ENCODE measurements at places on chromosomes 7 and 10.

GRCh38 chr10:20237586-20237985, 421.4 kb downstream of the PLXDC2 start:
- DNase-seq, result no peak

DNA sequence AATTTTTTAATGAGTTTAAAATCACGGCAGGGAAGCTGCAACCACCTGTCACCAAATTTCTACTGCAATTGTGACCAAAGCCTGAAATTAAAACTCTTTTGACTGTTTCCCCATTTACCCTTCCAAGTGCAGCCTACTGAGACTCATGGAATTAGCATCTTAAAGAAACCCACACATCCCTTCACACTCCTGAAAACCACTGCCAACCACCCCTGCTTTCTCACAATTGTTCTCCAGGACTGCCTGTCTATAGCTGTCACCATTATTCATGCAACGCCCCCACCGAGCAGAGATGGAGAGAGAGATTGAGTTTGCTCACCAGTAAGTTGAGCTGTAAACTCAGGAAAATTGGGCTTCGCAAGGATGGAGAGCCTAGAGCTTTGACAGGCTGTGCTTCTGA, 383.8 kb upstream of the SORCS1 start:
- no peak for DNase-seq

DNA sequence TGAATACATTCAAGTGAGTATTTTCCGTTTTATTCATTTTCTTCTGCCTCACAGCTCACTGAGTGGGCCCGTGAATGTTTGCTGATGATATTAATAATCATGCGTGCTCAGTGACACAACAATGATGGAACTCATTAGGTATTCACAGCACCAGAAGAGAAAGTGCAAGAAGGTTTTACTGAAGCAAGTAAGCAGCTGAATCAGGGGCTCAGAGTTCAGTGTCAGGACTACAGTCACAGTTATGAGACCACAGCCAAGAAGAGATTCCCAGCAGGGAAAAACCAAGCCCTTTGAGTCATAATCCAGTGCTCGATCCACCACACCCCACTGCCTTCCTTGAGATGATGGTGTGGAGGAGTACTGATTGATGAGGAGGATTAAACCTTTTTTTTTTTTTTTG, 247.4 kb downstream of the KIAA1217 start:
- no peak for DNase-seq

- DNase-seq, result no peak
These were observed 190.1 kb upstream of the AKR1E2 start for GRCh38 chr10:4635883-4636282.

GRCh38 chr10:31760674-31761081, 168.0 kb downstream of the ARHGAP12 start:
- no peak for DNase-seq

DNA sequence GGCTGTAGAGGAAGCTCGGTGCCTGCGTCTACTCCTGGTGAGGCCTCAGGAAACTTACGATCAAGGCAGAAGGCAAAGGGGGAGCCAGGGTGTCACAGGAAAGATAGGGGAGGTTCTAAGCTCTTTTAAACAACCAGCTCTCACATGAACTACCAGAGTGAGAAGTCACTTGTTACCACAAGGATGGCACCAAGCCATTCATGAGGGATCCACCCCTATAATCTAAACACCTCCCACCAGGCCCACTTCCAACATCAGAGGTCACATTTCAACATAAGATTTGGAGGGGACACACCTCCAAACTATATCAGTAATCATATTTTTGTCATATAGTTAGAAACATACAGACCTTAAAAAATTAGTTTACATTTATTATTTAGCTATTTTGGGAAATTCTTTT, 9.4 kb downstream of the NOC3L start:
- no peak for DNase-seq

GRCh38 chr7:73560109-73560835, 2.8 kb upstream of the BCL7B start:
- no peak for DNase-seq

- no peak for DNase-seq
These were observed 21.6 kb downstream of the GPR26 start for GRCh38 chr10:123687758-123688157.

DNA sequence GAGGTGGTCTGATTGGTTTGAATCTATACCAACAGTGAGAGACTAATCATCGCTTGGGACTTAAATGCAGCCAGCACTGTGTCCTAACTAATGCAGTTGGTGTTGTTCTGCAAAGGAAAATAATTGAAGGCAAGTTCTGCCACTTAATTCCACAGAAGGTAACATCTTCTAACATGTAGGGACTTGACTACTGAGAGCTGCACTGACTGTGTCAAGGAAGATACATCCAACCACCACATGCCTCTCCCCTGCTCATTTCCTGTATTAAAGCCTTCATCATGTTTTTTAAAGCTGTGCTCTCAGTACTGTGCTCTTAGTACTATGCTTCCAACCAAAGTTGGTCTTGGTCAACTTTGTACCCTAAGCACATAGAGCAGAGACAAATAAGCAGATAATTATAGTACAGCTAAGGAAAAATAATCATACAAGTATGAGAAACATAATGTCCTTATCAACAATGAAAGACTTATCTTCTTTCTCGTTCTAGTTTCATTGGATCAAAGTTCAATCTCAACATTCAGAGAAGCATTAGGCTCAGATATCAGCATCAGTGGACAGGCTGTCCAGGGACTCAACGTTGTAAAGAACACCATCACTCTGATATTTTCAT, 2.8 kb upstream of the CYP3A4 start:
- DNase-seq, result no peak

DNA sequence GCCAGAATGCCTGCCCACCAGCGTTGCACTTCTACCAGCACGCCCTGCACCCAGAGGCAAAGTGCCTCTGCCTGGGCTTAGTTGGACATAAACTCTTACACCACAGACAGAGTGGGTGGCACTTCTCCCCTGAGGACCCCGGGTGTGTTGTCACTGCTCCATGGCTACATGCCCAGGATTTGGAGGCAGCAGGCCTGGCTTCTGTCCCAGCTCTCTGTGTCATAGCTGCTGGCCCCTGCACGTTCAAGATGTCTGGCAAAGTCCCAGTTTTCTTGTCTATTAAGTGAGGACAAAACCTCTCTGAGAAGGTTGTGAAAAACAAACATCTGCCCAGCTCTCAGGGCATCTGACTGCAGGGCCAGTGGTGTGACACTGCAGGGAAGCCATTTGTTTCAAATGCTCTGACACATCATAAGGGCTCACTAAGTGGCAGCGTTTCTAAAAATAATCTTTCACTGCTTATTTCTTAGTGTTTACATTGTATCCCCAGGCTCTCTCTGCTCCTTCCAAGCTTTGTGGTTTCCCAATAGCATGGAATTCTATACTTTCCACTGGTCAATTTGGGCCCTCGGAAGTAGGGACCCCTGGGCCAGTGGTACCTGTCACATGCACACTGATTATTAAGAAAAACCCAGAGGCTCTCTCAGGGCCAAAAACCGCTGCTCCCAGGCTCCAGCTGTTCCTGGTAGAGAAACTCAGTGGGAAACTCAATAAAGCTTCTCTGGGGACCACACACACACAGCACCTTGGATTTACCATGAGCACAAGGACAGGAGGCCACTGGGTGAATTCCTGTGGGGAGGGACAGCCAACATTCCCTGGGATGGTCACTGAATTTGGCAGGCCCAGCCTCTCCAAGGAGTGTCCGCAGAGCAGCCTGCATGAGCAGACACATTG, 86.2 kb upstream of the ANLN start:
- DNase-seq, result no peak

- DNase-seq, result no peak
These were observed 42.3 kb downstream of the OAT start for GRCh38 chr10:124376411-124376810.

DNA sequence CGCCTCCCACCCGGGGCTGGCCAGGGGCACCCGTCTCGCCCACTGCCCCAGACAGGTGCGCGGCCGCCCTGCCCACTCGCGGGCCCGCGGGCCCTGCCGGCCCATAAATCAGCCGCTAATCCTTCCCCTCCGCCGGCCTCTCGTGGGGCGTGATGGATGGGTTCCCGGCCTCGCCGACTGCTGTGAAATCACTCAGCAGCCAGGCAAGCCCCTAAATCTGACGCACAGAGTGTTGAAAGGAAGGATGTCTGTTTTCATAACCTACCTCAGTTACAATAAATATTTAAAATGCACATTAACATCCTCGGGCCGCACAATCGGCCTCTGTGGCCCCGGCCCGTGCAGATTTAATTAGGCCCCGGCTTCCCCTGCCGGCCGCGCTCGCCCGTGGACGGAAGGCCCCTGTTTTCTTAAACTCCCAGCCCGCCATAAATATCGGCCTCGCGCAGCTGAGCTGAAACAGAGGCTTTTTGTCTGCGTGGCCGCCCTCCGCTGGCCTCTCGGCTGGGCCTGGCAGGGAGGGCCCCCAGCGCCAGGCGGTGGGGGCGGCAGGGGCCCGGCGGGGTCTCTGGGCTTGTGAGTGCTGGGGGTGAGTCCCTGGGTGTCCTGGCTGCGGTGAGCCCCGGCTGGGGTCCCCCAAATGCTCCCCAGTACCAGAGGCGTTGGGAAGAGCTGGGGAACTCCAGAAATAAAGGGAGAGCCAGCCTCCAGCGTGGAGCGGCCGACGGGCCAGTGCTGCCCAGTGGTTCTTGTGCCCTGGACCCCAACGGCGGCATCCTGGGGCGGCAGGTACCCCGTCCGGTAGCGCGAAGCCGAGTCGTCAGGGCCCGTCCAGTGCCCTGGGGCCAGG, 90.7 kb downstream of the UNCX start:
- DNase-seq, result no peak

- DNase-seq, result no peak
These were observed 233.3 kb upstream of the MDFIC start for GRCh38 chr7:114688443-114689055.

GRCh38 chr10:117312430-117312829, 62.8 kb downstream of the PDZD8 start:
- DNase-seq, result no peak

Measured in stimulated activated CD8-positive, alpha-beta memory T cell treated with anti-CD3 and anti-CD28 coated beads, Interleukin-4, amount 100 ng/mL, for 24 hours (primary cell).